Cardiac ventricle fibroblast (primary cell): ENCODE measurements at places on chromosomes 7 and 10. TPM values are rescaled to one million over a fixed set of nuclear protein-coding genes. Genes with fewer than 3 reads are reported as not detected.

The CLRN3 gene
- total RNA-seq: not detected in 2 replicates

The LIPF gene
- not detected in 2 replicates for total RNA-seq

The ZCCHC24 gene
- total RNA-seq: 87.0 and 88.7 TPM in 2 replicates

The ASZ1 gene
- not detected in 2 replicates for total RNA-seq

The UTF1 gene
- not detected in 2 replicates for total RNA-seq

The SFRP4 gene
- total RNA-seq: 0.25 and 1.5 TPM in 2 replicates

The MEOX2 gene
- total RNA-seq: 2.9 and 4.7 TPM in 2 replicates

The TMEM229A gene
- total RNA-seq: 7.6 and 9.2 TPM in 2 replicates

The OR2A7 gene
- total RNA-seq: 0.20 and 1.3 TPM in 2 replicates

The GSTO2 gene
- 0.25 and 0.54 TPM in 2 replicates for total RNA-seq

The HOXA4 gene
- not detected in 2 replicates for total RNA-seq

The PKD2L1 gene
- not detected in 2 replicates for total RNA-seq

The EPHB4 gene
- 22.8 and 29.5 TPM in 2 replicates for total RNA-seq

The CHRM2 gene
- total RNA-seq: 0.12 and 0.15 TPM in 2 replicates

The FBXO24 gene
- not detected in 2 replicates for total RNA-seq

The MRC1 gene
- total RNA-seq: 0.19 and 0.59 TPM in 2 replicates

The GCK gene
- 0.20 and 0.69 TPM in 2 replicates for total RNA-seq

The CYP2E1 gene
- total RNA-seq: 0.64 and 2.2 TPM in 2 replicates

The TYW1B gene
- 0.25 and 0.88 TPM in 2 replicates for total RNA-seq

The USP54 gene
- total RNA-seq: 2.3 and 3.4 TPM in 2 replicates

The EN2 gene
- total RNA-seq: 0.37 TPM in 1 of 2 replicates, not detected in the other

The DYDC2 gene
- total RNA-seq: not detected in 2 replicates

The BHLHA15 gene
- total RNA-seq: not detected in 2 replicates

The UBE2H gene
- total RNA-seq: 68.1 and 85.0 TPM in 2 replicates

The ERVW-1 gene
- total RNA-seq: not detected in 2 replicates

The ZFYVE27 gene
- total RNA-seq: 11.2 and 11.4 TPM in 2 replicates

The AKR1B1 gene
- total RNA-seq: 163 and 188 TPM in 2 replicates

The GALNT17 gene
- not detected in 2 replicates for total RNA-seq

The FAM13C gene
- total RNA-seq: 5.1 and 6.1 TPM in 2 replicates

The DENND2A gene
- total RNA-seq: 3.2 and 3.7 TPM in 2 replicates

The GPR85 gene
- total RNA-seq: 0.39 and 0.50 TPM in 2 replicates

The PRR15 gene
- 4.2 and 4.8 TPM in 2 replicates for total RNA-seq

The WNT8B gene
- not detected in 2 replicates for total RNA-seq

The PDLIM1 gene
- 182 and 185 TPM in 2 replicates for total RNA-seq

The RPEL1 gene
- not detected in 2 replicates for total RNA-seq

The AMPH gene
- total RNA-seq: 6.3 and 9.0 TPM in 2 replicates

The PPP2R2D gene
- total RNA-seq: 18.2 and 24.6 TPM in 2 replicates

The LRMDA gene
- total RNA-seq: 1.2 and 2.5 TPM in 2 replicates

The XRCC2 gene
- 0.20 and 0.37 TPM in 2 replicates for total RNA-seq

The SLC29A3 gene
- total RNA-seq: 3.0 and 4.1 TPM in 2 replicates

The FGFR2 gene
- 0.15 TPM in 1 of 2 replicates, not detected in the other for total RNA-seq

The CCDC146 gene
- 1.1 and 2.2 TPM in 2 replicates for total RNA-seq

The SCIN gene
- total RNA-seq: not detected in 2 replicates

The ATOH7 gene
- not detected in 2 replicates for total RNA-seq

The OR2A1 gene
- 0.05 TPM in 1 of 2 replicates, not detected in the other for total RNA-seq

The BCL7B gene
- total RNA-seq: 28.3 and 56.6 TPM in 2 replicates
